ENCODE measurements at places on chromosomes 12 and 14.
A peak's percentile ranks its signal among the peaks of the same experiment; 100 is the strongest.

DNA sequence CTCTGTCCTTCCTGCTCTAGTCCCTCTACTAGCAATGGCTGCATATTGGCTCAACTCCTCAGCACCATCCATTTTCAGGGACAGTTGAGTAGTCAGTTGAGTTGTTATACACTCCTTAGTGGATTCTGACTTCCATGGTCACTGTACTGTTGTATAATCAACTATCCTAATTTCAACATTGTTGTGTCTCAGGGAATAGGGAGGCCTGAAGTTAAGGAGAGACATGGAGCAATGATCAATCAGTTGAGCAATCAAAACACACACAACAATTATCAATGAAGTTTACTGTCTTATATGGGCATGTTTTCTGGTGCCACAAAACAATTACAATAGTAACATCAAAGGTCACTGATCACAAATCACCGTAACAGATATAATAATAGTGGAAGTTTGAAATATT lies 255.9 kb downstream of the KCNC2 start:
- no peak for DNase-seq

DNA sequence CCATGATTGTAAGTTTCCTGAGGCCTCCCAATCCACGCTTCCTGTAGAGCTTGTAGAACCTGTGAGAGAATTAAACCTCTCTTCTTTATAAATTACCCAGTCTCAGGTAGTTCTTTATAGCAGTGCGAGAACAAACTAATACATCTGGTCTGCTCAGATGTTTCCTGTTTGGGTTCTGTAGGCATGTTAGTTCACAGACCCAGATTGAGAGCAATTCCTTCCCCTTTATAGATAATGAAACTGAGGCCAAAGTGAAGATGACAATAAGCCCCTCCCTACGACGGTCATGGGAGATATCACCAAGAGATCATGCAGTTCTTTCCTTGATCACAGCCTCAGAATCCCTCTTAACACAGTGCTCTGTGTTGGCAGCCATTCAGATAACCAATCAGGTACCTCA lies 76.5 kb upstream of the CLMN start:
- DNase-seq = no peak

DNA sequence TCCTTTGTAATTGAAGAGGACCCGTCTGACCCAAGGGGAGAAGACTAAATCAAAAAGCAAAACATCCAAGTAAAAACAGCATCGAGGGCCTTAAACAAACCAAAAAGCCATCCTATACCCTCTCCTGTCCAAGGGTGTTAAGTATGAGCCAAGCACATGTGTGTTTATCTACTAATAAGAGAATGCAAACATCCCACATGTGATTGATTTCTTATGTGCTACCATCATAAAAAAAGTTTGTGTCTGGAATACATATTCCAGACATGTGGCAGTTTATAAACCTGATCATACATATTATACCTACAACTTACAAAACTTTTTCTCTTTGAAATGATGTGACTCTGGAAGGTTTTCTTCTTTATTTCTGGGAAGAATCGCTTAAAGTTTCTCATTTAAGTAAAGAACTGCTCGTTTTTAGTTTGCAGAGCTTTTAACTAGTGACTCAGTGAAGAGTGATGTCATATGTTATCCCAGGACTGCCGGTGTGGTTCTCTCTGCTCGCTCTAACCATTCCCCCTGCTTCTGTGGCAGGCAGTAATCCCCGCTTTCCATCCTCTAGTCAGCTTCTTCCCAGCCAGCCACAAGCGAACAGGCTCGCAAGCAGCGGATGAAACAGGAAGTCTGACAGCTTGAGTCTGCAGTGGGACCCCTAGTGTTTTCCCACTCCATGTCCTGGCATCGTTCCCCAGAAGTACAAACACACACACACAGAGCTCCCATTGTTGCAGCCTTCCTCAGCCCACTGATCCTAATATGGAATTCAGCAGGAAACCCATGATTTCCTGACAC lies 431 bp upstream of the RHOJ start:
- DNase-seq = peak; percentile 44

- DNase-seq = no peak
Observed at GRCh38 chr12:84375449-84376170, 537.0 kb downstream of the SLC6A15 start.

- DNase-seq = no peak
Observed at GRCh38 chr12:124395284-124395752, 100.4 kb downstream of the RFLNA start.

DNA sequence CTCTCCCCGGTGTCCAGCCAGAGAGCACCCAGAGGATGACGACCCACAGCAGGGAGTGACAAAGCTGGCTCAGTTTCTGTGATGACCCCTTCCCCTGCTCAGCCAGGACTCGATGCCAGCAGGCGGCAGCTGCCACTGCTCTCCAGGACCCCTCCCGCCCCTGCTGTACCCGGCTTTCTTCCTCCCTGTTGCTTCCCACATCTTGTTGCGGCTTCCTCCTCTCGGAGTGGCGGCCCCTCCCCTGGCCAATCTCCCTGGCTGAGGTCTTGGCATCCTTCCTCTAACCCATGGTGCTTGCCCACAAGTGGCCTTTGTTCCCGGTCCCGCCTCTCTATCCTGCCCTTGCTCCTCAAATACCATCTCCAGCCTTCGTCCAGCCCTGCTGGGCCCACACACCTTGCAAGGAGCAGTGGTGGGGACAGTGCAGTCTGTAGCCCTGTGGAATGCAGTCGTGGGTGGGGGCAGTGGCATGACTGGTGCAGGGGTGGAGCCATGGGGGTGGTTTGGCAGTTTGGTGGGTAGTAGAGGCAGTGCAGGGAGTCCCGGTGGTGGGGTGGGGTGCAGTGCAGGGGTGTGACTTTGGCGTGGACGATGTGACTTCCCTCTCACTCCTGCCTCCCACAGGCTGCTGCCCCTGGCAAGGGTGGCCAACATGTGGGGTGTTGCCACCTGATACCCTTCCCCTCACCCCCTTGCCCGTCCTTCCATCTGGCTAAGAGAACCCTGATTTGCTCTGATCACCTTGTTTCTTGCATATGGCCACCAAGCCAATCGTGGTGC lies 16.3 kb upstream of the BEGAIN start:
- no peak for DNase-seq

DNA sequence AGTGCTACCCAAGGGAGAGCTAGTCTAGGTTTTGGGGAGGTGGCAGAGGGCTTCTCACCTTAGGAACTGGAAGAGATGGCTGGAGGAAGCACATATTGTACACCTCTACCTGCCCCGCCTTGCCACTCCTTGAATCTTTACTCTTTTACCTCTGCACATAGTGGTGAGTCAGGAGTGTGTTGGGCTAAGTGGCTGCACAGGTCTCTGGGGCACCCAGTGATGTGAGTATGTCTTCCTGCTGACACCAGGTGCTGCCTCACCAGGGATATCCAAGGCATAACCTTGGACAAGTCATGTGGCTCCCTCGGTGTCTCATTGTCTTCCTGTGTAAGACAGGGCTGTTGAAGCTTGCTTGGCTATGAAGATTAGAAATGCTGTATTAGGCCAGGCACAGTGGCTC lies 19.8 kb upstream of the CABP1 start:
- DNase-seq = no peak

DNA sequence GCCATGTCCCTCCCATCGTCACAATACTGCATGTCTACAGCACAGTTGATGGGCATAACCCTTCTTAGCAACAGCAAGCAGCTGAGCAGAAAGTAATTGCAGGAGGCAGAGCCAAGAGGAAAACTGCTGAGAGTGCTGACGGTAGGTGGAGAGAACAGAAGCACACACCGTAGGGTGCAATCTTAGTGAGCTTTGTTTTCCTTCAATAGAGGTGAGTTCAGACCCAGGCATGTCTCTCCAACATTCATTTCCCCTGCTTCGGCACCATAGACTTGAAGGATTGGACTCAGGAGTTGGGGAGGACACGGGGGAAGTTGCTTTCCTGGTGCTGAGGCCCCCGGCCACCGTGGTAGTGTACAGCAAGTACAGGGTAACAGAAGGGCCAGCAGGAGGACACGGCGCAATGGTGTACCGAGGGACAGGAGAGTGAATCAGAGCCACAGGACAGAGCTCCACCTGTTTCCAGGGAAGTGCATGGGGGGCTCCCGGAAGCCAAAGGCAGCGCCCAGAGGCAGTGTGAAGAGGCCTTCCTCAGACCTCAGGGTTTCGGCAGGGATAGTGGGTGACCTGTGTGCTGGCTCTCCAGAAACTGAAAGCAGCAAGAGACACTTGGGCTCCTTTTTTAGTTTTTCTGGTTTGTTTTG lies 36.3 kb upstream of the SINHCAF start:
- DNase-seq = no peak

GRCh38 chr12:45546545-45546944 lies 183.0 kb upstream of the ARID2 start:
- DNase-seq = no peak

- no peak for DNase-seq
Observed at GRCh38 chr12:16269946-16270345, 7.5 kb downstream of the SLC15A5 start.

GRCh38 chr12:124379938-124380754 lies 85.3 kb downstream of the RFLNA start:
- peak; percentile 57 for DNase-seq

DNA sequence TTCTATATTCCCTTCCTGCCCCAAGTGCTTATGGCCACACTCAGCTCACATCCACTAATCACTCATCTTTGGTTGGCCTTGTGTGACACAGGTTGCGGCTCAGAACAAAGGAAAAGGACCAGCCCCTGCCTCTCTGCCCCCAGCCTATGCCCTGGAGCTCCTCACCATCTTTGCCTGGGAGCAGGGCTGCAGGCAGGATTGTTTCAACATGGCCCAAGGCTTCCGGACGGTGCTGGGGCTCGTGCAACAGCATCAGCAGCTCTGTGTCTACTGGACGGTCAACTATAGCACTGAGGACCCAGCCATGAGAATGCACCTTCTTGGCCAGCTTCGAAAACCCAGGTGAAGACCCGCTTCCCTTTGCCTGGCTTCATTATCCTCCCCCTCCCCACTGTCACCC lies 15.8 kb upstream of the OAS2 start:
- DNase-seq = no peak

- DNase-seq = no peak
Observed at GRCh38 chr14:32078858-32079216, 1.7 kb downstream of the ARHGAP5 start.

DNA sequence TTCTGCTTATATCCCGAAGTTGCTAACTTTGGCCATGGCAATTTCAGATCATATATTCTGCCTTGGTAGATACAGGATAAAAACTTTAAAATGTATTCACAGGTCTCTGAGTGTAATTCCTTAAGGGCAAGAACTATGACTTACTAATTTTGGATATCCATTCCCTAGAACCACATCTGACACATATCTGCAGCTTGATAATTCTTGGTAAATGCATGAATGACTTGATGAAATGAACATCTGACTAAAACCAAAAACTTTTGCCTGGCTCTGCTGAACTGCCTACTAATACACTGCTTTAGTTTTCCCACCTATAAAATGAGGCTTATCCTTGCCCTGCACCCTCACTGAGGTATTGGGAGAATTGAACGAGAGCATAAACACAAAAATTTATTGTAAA lies 32.2 kb downstream of the SLC25A21 start:
- no peak for DNase-seq

DNA sequence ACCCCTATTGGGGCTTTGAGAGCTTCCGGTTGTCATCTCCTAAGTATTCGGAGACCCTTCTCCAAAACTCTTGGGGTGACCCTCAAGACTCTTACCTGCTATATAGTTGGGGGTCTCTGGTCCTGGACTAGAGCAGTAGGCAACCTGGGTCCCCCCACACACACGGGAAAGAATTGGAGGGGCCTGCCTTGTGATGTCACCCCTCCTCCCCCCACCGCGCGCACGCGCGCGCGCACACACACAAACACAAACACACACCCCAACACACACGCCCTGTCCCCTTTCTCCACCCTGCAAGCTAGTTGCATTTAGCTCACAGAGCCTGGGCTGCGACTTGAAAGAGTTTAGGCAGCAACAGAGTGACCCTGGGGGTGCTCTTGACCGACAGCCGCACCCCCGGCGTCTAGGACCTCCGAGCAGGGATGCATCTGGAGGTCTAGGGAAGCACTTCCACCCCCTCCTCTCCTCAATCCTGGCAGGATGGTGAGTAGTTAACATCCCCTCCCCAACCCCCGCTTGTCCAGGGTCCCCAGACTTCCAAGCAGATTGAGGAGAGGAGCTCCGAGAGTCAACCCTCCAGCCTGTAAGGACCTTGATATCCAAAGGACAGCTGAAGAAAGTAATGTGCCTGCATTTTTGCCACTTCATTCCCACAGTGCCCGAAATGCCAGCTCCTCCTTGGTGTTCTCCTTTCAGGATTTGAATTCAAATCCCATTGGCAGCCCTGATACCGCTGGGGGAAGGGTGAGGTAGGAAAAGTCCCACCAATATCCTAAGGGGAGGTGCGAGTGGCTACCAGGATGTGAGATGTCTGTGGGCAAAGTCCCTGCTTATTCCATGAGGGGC lies 1.4 kb upstream of the DNAJC14 start:
- peak; percentile 29 for DNase-seq

GRCh38 chr12:121825041-121825523 lies 21.3 kb downstream of the SETD1B start:
- no peak for DNase-seq

DNA sequence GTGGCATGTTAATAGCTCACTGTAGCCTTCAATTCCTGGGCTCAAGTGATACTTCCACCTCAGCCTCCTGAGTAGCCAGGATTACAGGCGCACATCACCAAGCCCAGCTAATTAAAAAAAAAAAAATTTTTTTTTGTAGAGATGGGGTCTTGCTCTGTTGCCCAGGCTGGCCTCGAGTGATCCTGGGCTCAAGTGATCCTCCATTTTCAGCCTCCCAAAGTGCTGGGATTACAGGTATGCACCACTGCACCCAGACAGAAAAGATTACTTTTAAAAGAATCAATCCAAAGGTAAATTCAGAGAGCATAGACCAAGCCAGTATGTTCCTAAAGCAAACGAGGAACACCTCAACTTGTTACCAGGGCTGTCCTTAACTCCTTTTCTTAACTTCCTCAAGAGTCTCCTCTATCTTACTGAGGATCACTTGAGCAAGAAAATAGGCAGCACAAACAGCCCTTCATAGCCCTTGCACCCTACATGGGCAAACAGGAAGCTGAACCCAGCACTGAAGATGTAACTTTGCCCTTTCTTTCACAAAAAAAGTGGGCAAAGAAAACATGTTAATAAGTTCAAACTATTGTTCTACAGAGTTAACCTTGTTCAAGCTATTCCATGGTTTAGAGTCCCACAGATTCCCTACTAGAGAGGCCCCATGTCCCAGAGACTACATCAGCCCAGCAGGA lies 11.3 kb downstream of the CS start:
- DNase-seq = no peak

DNA sequence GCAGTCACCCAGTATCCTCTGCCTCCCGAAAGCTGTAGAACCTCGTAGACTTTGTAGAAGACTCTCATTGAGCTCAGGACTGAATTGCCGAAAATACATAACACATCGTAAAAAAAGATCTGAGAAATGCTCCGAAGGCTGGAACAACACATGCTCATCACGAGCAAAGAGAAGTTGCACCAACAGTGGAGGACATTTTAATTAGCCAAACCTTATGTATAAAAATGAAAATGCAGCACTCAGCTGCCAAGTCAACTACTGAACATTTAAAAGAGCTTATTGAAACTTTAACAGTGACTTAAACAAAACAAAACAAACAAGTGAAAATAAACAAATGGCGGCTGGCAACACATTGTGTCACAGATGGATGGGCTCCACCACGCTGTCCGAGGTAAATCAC lies 519.9 kb downstream of the TMEM132D start:
- DNase-seq = no peak

GRCh38 chr12:20282401-20282800 lies 85.9 kb upstream of the PDE3A start:
- no peak for DNase-seq

GRCh38 chr12:26162905-26163304 lies 32.5 kb upstream of the SSPN start:
- DNase-seq = no peak
